ENCODE measurements at places on chromosomes 4 and X.

DNA sequence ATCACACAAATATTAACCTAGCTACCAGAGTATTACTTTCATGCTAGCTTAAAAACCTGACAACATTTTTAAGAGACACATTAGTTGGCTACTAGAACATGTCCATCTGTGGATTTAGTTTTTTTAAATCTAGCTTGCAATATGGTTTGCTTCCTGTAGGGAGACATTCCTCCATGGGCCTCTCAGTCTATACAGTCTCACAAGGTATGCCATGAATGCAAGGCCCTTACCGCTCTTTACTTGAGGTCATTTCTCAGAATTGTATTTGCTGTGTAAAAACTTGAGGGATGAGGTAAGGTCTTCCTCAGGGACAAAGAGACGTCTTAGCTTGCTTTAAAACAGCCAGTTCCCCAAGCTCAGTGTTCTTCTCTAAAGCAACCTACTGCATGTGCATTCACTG is 26.9 kb downstream of the UBA6 start:
- no peak for DNase-seq

- DNase-seq, result no peak
These were observed 8.8 kb downstream of the ENAM start for GRCh38 chr4:70637239-70637913.

GRCh38 chrX:152915541-152916241 is 17.8 kb downstream of the ZNF185 start:
- no peak for DNase-seq

GRCh38 chr4:142386856-142387255 is 459.2 kb downstream of the INPP4B start:
- no peak for DNase-seq

GRCh38 chr4:51963841-51964517 is 56.2 kb downstream of the LRRC66 start:
- no peak for DNase-seq

DNA sequence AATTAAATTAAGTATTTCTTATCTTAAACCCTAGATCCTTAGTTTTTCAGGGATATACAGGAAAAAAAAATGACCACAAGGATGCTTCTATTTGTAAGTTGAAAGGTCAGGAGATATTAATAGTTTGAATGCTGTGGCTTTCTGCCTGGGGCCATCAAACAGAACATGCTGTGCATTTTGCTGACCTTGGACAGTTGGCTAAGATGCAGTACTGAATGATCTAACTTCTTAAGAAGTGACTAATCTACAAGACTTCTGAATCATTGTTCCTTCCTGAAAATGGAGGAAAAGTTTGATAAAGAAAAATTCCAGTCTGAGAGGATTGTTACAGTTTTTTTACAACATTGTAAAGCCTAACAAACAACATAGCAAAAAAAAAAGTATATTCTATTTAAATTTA is 237.8 kb upstream of the JADE1 start:
- no peak for DNase-seq

GRCh38 chr4:119525005-119525749 is 103.4 kb downstream of the PDE5A start:
- no peak for DNase-seq

DNA sequence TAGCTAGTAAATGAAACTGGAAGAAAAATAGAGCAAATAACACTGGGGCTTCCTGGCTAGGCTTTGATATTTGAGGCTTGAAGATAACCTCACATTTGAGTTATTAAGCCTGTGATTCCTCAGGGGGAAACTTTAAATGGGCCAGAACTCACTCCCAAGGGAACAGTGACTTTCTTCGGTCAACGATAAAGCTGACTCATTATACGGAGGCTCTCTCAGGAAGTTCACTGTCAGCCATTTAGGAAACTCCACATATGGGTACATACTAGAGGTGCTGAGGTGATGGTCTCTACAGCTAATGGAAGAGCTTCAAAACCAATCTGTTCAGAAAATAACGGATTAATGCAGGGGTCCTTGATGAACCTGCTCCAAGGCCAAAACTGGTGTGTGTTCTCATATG is 120.8 kb downstream of the SH2D1A start:
- DNase-seq, result no peak

- DNase-seq, result no peak
These were observed 29.5 kb downstream of the ANTXR2 start for GRCh38 chr4:80043541-80043940.

DNA sequence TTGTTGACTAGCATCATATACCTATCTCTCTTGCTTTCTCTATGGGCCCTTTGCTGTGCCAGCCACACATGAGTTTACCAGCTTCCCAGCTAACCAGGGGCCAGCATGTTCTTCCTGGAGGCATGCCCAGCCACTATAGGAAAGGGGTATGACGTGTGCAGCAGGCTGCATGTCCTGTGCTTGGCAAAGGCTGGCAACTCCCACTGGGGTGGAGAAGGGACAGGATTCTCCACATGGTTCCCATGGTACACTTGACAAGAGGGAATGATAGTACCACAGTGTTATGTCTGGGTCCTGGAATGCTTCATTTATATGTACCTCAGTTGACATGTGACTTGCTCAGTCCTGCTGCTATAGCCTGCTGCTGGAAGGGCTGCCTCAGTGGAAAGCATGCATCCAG is 78.8 kb downstream of the TMEM164 start:
- no peak for DNase-seq

DNA sequence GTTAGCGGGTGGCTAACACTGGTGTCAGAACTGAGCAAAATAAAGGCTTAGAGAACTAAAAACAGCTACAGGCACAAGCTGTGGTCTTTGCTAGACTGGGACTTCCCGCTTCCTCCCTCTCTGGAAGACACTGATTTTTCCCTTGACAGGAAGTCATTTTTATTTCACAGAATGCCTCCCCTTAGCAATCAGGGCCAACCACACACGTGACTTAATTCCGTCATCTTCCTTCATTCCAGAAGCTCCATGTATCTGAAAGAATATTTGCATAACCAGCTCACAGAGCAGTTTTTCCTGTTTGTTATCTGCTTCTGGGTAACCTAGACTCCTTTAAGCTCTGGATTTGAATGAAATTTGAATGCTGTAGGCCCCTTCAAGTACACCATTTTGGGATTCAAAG is 327.5 kb upstream of the FRG1 start:
- DNase-seq, result no peak

GRCh38 chr4:13922873-13923645 is 295.5 kb upstream of the BOD1L1 start:
- DNase-seq, result no peak

- DNase-seq, result no peak
These were observed 4.6 kb upstream of the SERTM2 start for GRCh38 chrX:111506826-111507225.

DNA sequence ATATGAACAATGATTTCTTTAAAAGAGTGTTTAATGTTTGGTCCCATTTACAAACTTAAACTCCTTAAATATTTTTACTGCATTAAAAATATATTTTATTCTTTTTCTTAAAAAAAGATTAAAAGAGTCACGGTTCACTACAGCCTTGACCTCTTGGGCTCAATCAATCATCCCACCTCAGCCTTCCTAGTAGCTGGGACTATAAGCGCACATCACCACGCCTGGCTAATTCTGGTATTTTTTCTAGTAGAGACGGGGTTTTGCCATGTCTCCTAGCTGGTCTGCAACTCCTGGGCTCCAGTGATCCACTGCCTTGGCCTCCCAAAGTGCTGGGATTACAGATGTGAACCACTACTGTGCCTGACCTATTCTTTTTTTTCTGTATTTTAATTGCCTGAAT is 104.7 kb upstream of the TLR2 start:
- DNase-seq, result no peak

DNA sequence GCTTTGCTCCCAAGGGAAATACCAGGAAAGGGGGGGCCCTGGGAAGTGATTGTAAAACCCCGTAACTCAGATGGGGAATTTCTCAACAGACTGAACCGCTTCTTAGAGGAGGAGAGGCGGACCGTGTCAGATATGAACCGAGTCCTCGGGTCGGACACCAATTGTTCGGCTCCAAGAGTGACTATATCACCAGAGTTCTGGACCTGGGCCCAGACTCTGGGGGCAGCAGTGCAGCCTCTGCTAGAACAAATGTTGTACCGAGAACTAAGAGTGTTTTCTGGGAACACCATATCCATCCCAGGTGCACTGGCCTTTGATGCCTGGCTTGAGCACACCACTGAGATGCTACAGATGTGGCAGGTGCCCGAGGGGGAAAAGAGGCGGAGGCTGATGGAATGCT is 1.0 kb downstream of the PNMA3 start:
- no peak for DNase-seq
